GM06990 (cell line): ENCODE measurements at places on chromosomes 5 and 9.
A peak's percentile ranks its signal among the peaks of the same experiment; 100 is the strongest.

GRCh38 chr5:64836190-64836755, 67.5 kb downstream of the CWC27 start:
- DNase-seq, result no peak

DNA sequence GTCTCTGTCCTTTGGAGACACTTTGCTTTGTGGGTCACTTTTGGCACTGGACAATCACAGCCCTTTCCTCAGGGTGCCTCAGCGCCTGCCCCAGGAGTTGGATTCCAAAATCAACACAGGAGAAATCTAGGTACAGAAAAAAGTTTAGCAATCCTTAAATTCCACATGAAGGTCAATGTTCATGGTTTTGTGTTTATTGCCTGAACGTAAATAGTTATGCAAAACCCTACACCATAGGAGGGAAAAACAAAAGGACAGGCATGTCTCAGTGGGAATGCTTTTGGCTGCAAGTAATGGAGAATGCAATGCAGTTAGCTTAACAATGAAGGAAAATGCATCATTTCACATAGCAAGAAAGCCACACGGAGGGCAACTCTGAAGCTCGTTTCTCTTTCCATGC, 6.5 kb upstream of the HMCN2 start:
- no peak for DNase-seq

- DNase-seq, result peak; percentile 32
These were observed 89.7 kb upstream of the ADRA1B start for GRCh38 chr5:159826351-159827214.

DNA sequence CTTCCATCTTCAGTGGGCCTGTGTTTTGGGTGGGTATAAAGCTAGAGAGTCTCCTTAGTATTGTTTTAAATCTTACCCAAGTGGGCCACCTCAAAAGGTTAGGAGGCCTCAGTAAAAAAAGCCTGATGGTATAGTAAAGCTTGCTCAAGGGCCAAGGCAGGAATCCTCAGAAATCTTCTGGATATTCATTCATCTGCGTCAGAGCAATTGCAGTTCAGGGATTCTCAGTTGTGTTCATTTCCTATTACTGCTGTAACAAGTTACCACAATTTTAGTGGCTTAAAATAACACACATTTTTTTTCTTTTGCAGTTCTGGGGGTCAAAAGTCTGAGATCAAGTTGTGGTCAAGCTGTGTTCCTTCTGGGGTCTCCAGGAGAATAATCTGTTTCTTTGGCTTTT, 985.5 kb downstream of the TLE4 start:
- DNase-seq, result no peak

GRCh38 chr9:89309608-89310474, 1.2 kb upstream of the CKS2 start:
- DNase-seq, result no peak

GRCh38 chr5:37847978-37848425, 8.2 kb upstream of the GDNF start:
- peak; percentile 14 for DNase-seq

GRCh38 chr9:98091735-98092612, 27.0 kb downstream of the TRIM14 start:
- no peak for DNase-seq

GRCh38 chr9:22008717-22009505, at the start of gene CDKN2B:
TSS of gene CDKN2B (minus strand) at chr9:22009305. CDS start at chr9:22008953, 352 bp downstream.
- DNase-seq, result peak; percentile 86

GRCh38 chr5:54556141-54556540, 38.6 kb downstream of the SNX18 start:
- no peak for DNase-seq

DNA sequence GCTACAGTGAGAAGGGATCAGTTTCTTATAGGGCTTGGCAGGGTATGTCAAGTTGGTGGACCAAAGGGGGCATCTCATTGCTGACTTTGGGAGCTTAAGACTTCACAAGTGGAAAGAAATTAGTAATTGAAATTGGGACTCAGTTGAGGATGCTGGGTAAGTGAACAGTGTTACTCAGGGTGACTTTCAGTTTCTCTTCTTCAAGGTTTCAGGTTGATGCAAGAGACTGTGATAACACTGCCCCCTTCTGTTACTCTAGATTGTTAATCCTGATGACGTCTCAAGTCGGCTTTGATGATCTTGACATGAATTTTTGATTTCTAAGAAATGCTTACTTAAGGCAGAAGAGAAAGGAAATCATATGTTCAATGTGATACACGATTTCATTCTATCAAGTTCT, 21.3 kb downstream of the KCTD16 start:
- peak; percentile 48 for DNase-seq

DNA sequence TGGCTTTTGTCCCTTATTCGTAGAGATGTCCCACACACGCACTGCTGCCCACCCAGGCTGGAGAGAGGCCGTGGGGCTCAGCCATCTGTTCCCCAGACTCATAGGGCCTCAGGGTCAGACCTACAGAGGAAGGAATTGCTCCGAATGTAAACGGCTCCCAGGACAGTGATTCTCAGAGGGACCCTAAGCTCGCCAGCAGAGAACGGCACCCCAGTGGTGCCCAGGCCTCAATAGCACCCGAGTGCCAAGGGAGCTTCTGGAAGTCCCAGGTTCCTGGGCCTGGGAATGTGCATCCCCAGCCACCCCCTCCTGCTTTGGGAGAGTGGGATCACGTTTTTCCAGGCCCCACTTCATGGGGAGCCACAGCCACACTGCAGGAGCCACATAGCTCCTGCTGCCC, 32.9 kb upstream of the CNOT6 start:
- no peak for DNase-seq

DNA sequence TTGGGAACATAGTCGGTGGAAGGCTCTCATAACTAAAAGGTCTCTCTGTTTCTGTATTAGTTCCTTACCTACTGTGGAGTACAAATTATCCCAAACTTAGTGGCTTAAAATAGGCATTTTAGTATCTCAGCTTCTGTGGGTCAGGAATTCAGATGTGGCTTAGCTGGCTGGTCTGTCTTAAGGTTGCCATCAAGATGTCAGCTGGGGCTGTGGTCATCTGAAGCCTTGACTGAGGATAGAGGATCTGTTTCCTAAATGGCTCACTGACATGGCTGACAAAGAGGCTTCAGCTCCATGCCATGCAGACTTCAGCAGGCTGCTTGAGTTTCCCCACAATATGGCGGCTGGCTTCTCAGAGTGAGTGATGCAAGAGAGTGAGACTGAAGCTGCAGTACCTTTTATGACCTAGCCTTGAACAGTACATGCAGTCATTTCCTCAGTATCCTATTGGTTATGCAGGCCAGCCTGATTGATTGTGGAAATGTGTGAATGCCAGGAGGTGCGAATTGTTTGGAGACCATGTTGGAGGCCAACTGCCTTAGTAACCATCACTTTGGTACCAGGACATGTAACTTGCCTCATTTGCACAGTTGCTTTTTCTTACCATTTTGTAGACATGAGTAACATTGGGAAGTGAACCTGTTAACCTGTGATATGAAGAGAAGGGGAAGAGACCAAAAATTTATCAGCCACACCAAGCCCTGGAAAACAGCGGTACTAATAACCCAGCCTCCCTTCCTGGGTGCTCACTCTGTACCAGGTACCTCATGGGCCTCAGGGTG, 152.8 kb upstream of the IER5L start:
- DNase-seq, result no peak

- DNase-seq, result no peak
These were observed 11.4 kb downstream of the BHMT start for GRCh38 chr5:79122973-79123372.

DNA sequence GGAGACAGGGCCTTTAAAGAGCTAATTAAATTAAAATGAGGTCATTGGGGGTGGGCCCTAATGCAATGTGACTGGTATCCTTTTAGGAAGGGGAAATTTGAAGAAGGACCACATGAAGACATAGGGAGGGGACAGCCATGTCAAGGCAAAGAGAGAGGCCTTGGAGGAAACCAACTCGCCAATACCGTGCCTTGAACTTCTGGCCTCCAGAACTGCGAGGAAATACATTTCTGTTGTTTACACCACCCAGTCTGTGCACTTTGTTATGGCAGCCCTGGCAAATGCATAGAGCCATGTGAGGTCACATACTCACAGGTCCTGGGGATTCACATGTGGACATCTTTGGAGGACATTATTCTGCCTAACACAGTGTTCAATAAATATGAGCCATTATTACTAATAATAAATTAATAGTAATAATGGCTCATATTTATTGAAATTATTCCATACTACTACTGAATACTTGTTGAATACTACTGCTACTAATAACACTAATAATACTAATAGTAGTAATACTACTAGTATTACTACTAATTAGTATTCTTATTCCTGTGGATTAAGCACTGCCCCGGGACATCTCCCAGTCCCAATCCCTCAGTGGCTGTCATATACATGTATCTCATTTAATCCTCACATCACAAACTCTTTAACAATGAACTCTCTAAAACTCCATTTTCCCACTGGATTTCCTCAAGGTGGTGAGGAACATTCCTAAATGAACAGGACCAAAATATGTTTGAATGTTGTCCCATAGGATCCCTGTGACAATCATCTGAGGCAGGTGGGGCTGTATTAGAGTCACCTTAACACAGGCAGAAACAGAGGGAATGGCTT, 8.4 kb downstream of the TRAF1 start:
- no peak for DNase-seq

GRCh38 chr5:51466214-51466613, 83.0 kb downstream of the ISL1 start:
- no peak for DNase-seq

DNA sequence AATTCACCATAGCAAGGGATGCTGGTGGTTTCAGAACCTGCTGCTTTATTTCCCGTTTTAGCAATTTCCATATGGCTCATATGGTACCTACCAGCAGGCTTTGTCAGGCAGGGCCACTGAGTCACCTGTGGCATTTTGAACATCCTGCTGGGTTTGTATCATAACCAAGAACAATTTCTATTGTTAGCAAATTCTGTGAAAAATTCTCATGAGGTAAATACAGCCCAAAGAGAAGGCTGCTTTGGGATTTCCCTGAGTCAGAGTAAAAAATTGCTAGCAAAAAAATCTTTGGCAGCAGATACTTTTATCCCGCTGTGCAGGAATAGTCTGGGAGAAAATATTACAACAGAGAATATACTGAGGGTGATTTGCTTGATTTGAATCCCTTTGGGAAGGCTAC, 52.7 kb downstream of the PRR16 start:
- no peak for DNase-seq

- no peak for DNase-seq
These were observed 505.3 kb downstream of the CCDC171 start for GRCh38 chr9:16058131-16058549.

DNA sequence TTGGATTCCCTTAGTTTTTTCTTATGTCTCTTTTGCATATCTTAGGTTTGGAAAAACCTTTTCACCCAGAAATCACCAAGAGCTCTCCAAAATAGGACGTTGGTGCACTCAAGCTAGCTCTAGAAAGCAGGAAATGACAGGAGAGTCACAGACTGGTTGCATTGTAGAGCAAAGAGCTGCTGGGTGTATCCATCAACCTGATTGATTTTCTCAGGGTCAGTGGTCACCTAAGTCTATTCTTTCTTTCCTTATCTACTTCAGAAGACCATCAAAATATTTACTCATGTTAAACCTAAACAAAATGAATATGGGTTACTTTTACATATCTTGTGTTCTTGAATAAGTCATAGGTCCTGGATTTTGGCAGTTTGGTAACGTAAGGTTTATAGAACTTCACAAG, 14.9 kb downstream of the SLC26A2 start:
- no peak for DNase-seq

GRCh38 chr5:108521841-108522506, 140.1 kb upstream of the FBXL17 start:
- peak; percentile 66 for DNase-seq

GRCh38 chr5:55758231-55758630, 20.4 kb downstream of the DDX4 start:
- DNase-seq, result no peak

DNA sequence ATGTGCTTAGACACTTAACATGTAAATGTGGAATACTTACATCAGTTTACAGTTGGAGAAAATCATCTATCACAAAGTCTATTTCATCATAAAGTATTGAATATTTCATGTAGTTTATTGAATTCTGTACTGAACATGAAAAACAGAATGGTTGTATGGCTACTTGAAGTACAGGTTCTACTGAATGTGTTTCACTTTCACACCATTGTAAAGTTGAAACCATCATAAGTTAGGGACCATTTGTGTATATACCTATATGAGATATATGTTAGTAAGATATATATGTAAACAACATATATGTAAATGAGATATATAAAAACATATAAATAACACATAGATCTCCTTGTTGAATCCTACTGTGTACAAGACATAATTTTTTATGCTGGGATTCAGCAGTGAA, 63.0 kb upstream of the TAF11L2 start:
- DNase-seq, result no peak
